Frontal cortex (tissue), 4 donors: ENCODE measurements at places on chromosomes 4 and X.

DNA sequence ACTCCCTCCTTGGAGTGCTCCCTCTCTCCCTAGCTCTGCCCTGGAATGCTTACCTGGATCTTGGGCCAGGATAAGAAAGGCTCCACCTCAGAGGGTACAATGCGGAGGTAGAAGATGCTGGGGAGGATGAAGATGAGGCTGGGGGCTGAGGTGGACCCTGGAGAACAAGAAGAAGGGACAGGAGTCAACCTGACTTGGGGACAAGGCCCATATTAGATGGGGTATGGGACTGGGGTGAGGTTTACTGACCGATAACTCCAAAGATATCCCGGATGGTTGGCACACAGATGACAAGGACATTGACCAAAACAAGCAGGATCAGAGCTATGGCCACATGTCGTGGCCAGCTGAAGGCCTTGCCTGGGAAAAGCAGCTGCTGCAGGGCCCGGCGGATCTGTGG lies 10.6 kb downstream of the SLC38A5 start:
- no peak for DNase-seq

DNA sequence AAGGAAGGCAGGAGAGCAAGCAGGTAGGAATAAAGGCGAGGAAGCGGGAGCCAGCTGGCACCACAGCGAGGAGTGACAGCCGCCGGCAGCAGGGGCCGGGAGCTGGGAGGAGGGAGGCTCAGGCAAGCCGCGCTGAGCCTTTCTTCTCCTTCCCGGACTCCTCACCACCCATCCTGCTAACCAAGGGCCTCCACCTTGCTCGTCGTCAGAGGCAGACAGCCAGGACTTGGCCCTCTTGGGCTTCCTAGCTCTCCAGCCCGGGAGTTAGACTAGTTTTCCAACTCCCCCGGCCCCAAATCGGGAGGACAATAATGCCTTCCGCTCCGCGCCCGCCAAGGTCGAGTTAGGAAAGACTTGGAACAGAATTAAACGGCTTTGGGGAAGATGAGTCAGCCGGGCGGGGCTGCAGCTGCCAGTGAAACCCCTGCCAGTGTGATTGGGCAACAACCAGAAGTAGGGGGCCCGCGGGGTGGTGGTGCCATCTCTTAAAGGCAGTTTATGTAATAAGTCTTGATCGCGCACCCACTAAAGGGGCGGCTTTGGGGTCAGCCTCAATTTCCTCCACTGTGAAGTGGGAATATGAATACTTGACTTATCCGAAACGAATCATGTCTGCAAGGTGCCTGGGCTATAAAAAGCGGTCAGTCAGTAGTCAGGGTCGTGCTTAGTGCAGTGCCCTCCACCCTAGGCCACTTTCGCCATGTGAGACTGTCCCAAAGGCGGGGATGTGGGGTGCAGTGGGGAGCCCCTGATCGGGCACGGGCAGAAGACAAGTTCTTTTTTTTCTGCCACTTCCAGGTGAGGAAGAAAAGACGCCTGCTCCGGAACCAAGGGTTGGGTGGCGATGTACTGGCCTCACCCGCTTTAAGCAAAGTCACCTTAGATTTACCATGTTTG lies 6.7 kb upstream of the HSD17B10 start:
- DNase-seq = no peak

DNA sequence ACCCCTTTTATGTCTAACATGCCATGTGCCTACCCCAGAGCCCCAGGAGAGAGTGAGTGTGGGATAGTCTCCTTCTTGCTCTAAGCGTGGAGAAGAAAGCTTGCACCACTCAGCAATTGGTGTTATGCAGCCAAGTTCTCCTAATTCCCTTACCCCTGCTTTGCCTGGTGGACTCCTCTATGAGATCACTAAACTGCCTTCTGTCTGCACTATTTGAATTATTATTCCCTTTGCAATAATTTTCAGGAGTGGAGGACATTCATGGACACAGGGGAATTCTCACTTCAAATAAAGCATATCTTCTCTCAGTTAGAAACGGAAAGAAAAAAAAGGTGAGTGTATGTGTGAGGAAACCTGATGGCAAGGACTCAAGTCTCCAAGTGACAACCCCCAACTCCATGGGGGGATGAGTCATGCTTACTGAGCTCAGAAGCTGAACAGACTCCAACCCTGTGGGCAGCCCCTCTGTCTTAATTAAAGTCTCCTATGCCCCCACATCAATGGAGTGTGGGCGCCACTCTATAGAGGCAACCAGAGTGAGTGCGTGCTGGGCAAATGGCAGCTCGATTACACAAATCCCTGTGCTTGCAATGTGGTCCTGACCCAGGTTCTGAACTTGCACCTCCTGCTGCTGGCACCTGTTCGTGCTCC lies 381.9 kb downstream of the RAB28 start:
- no peak for DNase-seq

- no peak for DNase-seq
Observed at GRCh38 chr4:110959041-110959643, 336.3 kb upstream of the PITX2 start.

DNA sequence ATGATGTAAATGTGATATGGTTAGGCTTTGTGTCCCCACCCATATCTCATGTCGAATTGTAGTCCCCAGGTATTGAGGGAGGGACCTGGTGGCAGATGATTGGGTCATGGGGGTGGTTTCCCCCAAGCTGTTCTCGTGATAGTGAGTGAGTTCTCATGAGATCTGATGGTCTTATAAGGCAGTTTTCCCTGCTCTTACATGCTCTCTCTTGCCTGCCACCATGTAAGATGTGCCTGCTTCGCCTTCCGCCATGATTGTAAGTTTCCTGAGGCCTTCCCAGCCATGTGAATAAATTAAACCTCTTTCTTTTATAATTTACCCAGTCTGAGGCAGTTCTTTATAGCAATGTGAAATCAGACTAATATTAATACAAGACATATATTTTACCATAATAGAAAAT lies 23.9 kb downstream of the BLOC1S4 start:
- DNase-seq = no peak

DNA sequence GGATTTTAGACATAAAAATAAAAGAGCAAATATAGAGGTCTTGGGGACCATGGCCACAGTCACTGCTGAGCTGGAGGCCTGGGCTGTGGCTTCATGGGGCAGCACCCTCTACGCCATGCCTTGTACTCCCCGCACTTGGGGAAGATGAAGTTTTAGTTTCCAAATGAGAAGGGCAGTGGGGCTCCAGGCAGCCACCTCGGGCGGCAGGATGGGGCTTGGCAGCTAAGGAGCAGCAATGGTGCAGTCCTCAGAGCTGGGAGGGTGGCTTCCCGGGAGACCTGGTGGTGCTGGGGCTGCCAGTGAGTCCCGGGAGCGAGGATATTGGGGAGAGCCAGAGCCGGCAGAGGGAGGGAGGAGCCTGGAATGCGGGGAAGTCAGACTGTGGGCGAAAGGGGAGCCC lies 2.4 kb downstream of the CXCR3 start:
- DNase-seq = no peak

GRCh38 chrX:118579417-118579816 lies 83.8 kb downstream of the DOCK11 start:
- no peak for DNase-seq
